ENCODE measurements at places on chromosomes 7 and 10. TPM values are rescaled to one million over a fixed set of nuclear protein-coding genes. Genes with fewer than 3 reads are reported as not detected.
A peak's percentile ranks its signal among the peaks of the same experiment; 100 is the strongest.

DNA sequence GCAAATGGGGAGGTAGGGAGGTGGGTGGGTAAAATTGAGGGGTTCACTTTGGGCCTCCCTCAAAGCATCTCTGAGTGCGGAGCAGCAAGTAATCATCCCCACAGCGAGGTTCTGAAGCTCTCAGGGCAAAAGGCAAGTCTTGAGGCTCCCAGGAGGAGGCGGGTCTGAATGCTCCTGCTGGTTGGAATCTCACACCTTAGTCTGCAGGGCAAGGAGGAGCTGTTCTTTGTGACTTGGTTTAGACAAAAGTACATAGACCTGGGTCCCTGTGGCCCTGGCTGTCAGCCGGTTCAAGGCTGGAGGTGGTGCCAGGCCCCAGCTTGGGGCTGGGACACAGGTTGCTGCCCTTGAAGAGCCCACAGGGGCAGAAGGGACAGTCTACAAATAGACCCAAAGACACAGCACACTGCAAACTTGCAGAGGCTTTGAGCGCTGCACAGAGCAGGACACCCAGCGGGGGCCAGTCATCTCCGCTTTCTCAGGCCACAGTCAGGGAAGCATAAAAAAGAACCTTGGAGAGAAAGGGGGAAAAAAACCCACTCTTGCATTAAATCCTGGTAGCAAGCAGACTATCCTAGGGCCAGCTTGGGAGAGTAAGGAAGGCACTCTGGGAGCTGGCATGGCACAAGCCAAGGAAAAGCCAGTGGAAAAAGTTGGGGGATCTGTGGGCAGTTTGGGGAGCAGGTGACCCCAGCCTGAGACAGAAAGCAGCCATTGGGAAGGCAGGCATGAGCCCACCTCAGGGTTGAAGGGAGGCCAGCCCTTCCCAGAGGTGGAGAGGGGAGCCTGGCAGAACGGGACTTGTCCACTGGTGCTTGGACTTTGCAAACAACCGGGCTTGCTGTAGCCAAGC is 926 bp upstream of the C10orf71 start:
- DNase-seq, result no peak

DNA sequence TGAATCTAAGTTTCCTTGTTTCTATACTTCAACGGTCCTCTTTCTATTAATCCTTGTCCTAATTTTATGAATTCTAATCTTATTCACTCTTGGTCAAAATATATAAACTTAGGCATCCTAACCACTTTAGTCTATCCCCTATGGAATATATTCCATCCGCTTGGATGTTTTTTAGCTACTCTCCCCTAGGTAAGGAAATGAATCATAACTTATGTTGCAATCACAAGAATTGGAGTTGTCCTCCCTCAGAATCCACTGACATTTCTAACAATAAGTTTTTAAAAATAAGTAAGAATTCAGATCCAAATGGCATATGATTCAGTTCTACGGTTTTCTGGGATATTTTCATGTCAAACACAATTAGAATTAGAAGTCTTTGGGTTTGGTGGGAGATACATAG is 1081.6 kb downstream of the SORCS1 start:
- no peak for DNase-seq

DNA sequence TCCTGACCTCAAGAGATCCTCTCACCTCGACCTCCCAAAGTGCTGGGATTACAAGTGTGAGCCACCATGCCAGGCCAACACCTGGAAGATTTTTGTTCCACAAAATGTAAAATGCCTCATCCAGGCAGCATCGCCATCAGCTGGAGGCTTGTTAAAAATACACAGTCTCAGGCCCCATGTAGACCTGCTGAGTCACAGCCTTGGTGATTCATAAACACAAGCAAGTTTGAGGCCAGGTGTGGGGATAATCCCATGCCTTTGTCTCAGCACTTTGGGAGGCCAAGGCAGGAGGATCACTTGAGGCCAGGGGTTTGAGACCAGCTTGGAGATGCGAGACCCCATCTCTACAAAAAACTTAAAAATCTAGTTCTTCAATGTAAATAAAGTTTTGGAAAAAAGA is 49.1 kb upstream of the FOXK1 start:
- peak; percentile 72 for DNase-seq

DNA sequence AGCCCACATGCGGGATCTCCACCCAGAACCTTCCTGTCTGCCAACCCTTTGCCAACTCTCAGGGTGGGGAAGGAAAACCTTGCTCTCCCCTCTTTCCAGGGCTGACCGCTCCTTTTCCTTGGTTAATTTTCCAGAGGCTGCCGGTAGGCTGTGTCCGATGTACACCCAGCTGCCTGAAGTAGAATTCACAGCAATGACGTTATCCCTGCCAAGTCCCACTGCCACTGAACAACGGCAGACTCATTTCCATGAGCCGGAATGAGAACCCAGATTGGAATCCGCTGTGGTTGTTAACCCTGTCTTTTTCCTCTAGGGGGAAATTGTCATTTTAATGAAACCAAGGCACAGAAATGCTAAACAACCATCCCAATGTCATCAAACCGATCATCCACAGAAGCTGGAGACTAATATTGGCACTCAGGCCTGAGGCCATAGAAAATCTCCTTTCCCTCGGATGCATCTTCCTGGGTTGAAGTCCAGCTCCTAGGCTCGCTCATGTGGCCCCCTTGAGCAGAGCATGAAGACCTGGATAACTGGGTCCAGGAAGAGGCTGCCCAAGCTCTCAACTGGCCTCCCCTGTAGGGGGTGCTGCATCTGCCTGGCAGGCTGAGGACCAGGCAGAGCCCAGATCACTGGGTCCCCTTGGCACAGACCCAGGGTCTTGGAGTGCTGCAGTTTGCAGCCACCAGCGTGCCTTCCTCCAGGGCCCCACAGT is 30.4 kb downstream of the KLRG2 start:
- DNase-seq, result peak; percentile 89

- DNase-seq, result peak; percentile 81
Measured at GRCh38 chr7:79293655-79294142, 159.8 kb downstream of the MAGI2 start.

DNA sequence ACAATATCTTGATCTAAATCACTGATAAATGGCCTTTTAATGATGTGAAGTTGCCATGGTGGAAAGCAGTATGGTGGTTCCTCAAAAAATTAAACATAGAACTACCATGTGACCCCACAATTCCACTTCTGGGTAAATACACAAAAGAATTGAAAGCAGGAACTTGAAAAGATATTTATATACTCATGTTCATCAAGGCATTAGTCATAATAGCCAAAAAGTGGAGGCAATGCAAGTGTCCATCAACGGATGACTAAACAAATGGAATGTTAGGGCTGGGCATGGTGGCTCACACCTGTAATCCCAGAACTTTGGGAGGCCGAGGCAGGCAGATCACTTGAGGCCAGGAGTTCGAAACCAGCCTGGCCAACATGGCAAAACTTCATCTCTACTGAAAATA is 2.0 kb upstream of the DNAJC12 start:
- peak; percentile 68 for DNase-seq

- DNase-seq, result no peak
Measured at GRCh38 chr10:83908506-83908905, 230.8 kb upstream of the GHITM start.

DNA sequence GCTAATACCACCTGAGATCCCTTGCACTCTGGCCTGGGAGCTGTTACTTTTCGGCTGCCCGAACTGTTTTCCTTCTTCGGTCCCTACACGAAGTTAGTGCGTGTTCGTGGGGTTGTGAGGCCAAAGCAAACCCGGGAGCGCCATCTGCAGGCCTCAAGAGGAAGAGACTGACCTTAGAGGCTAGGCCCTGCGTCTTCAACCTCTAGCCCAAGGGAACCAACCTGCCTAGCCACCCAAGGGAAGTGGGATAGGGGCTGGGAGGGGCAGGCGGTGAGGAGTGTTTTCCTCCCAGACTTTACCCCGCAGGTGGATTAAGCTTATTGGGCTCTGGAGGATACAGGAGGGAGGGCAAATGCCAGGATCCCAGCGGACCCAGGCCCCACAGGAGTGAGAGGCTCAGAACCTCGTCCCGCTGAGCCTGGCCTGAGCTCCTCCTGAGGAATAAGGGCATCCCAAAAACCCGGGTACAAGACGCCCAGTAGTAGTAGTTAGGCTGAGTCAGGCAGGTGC is 1.7 kb upstream of the PAX2 start:
- peak; percentile 61 for DNase-seq

GRCh38 chr7:5139998-5140397 is 50.0 kb upstream of the WIPI2 start:
- DNase-seq, result peak; percentile 23

DNA sequence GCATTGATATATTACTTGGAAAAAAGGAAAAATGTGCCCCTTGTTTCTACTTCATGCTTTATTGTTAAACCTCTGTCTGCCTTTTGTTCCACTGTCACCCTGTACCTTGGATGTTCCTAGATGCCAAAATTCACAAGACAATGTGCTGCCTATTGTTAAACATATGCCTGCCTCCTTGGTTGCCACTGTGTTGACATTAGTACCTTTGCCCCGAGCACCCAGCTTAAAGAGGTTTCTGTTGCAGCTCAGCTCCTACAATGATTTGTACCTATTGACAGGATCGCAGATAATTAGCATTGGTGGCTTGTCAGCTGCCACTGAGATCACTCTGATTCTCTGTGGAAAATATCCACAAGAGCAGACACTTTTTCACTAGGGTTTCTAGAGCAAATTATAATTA is 188.0 kb downstream of the KCND2 start:
- DNase-seq, result no peak

DNA sequence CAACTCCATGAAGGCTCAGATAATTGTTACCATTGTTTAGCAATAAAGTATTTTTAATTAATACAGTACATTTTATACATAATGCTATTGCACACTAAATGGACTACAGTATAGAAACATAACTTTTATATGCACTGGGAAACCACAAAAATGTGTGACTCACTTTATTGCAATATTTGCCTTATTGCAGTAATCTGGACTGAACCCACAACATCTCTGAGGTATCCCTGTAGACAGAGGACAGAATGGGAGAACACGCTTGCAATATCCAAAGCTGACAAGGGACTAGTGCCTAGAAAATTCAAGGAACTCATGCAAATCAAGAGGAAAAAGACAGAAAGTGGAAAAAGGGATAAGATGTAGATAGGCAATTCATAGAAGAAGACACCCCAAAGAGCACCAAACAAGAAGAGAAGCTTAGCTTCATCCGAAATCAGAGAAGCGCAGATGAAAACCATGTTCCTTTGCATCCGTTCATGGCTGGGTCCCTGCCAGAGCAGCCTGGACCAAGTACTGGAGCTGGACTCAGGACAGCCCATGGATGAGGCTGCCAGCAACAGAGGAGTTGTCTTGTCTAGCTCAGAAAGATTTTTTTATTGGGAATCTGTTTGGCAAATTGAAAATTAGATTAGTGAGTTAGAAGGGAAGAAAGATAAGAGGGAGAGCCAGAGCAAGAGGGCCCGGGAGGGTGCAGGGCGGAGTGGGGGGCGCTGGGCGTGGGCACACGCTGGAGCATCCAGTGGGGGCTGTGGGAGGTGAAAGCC is 16.0 kb upstream of the GALNTL5 start:
- peak; percentile 67 for DNase-seq

DNA sequence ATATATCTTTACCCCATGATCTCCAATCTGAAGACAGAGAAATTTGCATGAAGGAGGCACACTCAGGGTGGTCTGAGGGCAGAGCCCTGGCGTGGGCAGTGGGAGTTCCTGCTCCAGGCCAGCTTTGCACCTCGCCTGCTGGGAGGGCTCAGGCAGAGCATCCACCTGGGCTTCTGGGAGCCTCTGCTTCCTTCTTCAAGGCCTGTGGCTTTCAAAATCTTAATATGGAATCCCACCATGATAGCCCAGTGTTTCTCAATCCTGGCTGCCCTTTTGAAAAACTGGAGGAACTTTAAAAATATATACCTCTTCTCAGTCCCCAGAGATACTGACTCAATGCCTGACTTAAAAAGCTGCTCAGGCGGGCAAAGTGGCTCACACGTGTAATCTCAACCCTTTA is 36.7 kb upstream of the PSAP start:
- no peak for DNase-seq

DNA sequence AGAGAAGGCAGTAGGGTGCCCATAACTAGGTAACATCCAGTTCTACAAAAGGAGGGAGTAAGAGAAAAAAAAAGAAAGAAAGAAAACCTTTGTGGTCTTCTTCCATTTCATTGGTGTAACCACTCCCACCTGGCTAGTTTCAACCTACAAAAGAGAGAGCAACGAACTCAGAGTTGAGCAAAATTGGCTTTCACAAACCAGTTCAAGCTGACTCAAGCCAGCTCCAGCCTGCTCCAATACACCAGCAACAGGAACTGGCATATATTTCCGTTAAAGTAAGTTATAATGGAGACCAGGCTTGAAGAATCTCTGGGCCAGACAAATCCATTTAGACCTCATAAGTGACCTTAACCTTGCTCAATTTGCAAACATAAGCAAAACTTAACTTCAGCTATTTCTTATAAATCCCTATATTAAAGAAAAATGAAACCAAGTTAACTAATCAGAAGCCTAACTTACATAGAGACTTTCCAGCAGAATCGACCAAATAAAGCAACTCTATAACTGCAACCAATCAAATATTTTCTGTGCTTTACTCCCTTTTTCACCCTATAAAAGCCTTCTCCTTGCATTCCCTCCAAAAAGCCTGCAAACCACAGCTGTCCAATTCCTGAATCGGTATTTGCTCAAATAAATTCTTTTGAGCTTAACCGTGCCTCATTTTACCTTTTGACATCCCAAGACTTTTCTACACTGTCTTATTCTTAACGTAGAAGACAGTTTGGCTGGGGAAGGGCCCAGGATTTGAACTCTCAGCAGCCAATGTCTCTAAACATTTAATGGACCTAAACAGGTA is 10.1 kb downstream of the ANKRD22 start:
- no peak for DNase-seq

GRCh38 chr10:36764823-36765222 is 360.6 kb upstream of the ANKRD30A start:
- DNase-seq, result no peak

GRCh38 chr10:105797234-105797890 is 1156.3 kb downstream of the SORCS3 start:
- peak; percentile 35 for DNase-seq

GRID1 gene
- not detected for total RNA-seq

SLC13A1 gene
- not detected for total RNA-seq

SPDYE6 gene
- total RNA-seq, result not detected

HACD1 gene
- 37.5 TPM for total RNA-seq

ASAH2 gene
- 1.9 TPM for total RNA-seq

CDHR1 gene
- total RNA-seq, result not detected

STOX1 gene
- 0.30 TPM for total RNA-seq

OR9A2 gene
- total RNA-seq, result not detected

EFCAB10 gene
- total RNA-seq, result 0.39 TPM

RBP4 gene
- 0.37 TPM for total RNA-seq

AUTS2 gene
- total RNA-seq, result 1.9 TPM

DENND2A gene
- total RNA-seq, result 11.5 TPM

PTEN gene
- 7.1 TPM for total RNA-seq

Data from M059J (cell line).